H1 (cell line): ENCODE measurements at places on chromosomes 5 and 9.

- no peak for DNase-seq
Observed at GRCh38 chr5:125485771-125486170, 739.3 kb upstream of the ZNF608 start.

DNA sequence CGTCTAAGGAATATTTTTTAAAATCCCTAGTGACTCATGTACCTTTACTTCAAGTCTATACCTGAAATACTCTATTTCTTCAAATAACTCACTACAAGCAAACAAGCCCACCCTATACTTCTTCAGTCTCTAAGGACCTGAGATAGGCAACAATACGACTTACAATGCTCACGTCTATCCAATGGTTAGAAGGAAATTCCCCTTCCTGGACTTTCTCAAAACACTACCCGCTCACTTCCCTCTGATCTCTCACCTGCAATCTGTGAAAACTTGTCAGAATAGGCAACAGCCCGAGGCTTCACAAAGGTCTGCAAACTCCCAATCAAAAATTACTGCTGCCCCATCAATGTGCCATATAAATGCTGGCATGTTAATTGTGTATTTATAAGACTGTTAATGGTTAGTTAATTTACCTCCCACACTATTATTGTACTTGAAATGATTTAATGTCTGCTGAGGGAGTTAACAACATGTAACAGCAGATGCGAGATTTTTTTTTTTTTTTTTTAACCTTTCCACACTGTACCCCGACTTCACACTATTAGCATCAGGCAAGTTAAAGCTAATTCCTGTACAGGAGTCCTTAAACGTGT, 27.3 kb downstream of the MAPKAP1 start:
- DNase-seq: no peak

DNA sequence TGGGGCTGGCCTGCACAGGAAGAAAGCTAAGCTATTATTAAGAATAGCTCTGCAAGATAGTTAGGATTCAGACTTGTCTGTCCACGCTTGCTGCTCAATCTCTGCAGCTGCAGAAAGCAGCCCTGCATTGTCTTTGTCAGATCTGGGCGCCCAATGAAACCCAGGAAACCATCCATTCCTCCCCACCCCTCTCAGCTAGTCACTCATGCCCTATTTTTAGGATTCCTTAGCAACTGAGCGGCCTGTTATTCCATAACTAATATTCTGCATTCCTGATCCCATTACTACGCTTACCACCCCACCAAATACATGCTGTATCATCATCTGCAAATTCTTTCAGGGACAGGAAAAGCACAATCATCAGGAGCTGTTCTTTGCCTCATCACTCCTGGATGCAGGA, 52.9 kb upstream of the APC start:
- no peak for DNase-seq

- no peak for DNase-seq
Observed at GRCh38 chr5:157471709-157472108, 11.7 kb downstream of the NIPAL4 start.

DNA sequence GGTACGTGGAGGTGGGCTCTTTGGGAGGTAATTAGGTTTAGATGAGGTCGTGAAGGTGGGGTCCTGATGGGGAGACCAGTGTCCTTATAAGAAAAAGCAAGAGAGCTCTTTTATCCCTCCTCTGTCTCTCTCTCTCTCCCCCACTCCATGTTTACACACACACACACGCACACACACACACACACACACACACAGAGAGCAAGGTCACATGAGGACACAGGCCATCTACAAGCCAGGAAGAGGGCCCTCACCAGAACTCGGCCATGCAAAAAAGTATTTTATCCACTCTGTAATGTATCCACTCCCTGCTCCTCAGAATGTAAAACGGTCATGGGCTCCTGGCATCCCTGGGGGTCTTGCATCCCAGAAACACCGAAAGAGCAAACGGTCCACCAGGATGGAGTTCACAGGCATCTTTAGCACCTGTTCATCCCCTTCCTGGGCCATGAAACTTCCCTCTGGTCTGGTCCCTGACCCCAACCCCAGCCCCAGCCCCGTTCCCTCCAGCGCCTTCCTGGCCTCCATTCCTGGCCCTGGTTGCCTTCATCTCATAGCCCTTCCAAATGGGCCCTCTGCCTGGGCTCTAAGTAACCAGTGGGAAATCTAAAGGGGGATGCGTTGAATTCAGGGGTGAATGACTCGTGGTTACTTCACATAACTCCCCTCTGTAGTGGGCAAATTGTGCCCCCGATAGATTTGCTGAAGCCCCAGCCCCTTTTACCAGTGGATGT, 88.8 kb downstream of the NSUN2 start:
- DNase-seq: no peak

GRCh38 chr9:107827304-107827703, 337.7 kb upstream of the KLF4 start:
- no peak for DNase-seq

DNA sequence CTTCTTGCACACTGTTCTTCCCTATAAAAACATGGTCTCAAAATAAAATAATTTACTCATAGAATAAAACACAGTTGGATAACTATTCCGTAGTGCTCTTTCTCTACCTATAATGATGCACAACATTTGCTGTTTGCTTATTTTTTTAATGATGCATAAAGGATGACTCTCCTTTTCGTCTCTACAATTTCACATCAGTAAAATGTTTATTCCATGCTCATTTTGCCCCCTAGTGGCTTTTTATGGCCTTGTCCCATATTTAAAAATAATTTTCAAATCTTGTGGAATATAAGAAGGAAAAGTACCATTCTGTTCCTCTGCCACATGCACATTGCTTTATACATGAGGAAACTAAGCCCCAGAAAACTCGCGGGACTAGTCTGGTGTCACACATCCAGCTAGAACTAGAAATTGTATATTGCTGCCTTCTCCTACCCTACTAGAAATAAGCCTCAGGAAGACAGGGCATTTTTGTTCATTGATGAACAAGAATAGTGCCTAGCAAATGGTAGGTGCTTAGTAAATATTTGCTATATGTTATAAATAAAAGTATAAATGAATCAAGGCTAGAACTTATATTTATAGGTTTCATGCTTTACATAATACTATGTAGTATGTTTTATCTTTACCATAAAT, 12.7 kb downstream of the KCTD16 start:
- DNase-seq: no peak

DNA sequence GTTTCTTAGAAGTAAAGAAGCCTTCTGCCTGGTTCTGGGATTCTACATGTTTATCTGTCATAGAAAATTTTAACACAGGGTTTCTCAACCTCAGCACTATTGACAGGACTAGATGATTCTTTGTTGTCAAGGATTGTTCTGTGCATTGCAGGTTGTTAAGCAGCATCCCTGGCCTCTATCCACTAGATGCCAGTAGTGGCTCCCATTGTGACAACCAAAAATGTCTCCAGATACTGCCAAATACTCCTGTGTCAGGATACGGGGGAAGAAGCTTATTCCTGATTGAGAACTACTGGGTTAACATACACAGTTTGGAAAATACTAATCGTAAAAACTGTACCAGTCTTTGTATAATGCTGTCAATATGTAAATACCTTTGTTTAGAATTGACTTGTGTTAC, 167.1 kb downstream of the NIPBL start:
- DNase-seq: no peak

DNA sequence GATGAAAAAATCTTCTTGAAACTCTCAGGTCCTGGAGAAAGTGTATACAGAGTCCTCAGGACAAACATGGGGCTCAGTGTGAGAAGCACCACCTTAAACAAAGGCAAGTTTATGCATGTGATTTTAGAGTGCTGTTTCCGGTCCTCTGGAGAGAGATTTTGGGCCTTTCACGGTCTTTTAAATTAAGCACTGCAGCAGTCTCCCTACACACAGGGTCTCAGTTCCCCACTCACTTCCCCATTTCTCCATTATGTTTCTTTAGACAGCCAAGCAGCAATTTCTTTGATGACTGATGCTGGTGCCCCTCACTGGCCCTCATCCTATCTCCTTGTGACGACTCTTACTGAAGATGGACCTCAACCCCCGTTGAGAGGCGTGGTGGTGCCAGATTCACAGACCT, 220.2 kb upstream of the CLINT1 start:
- no peak for DNase-seq

- DNase-seq: no peak
Observed at GRCh38 chr9:94277885-94278536, 18.9 kb downstream of the ZNF169 start.

- no peak for DNase-seq
Observed at GRCh38 chr9:136949239-136949816, 2.7 kb upstream of the LCN12 start.

- no peak for DNase-seq
Observed at GRCh38 chr9:98341157-98342097, 86.0 kb upstream of the TBC1D2 start.

DNA sequence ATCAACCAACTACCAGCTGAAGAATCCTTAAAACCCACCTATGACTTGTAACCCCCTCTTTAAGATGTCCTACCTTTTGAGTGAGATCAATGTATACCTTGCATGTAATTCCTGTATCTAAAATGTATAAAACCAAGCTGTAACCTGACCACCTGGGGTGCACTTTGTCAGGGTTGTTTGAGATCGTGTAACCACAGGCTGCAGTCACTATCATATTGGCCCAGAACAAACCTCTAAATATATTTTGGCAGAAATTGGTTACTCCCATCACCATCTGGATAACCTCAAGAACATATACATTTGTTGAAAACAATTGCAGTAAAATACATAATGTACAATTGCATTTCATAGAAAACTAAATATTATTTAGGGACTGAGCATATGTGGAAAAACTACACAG, 8.4 kb downstream of the CARNMT1 start:
- DNase-seq: no peak

DNA sequence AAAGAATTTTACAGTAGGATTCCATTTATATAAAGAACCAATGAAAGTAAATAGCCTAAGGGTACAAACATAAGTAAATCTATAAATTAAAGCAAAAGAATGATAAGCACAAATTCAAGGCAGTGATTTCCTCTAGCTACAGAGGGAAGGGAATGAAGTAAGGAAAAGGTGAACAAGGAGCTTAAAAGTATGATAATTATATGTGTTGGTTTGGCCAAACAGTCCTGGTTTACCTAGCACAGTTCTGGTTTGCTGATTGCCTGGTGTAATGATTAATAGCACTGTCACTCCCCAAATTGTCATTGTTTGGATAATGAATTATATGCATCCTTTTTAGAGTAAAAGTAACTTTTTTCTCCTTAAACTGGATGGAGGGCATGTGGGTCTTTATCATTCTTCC, 15.0 kb upstream of the TMEM161B start:
- DNase-seq: no peak

GRCh38 chr9:108844391-108844790, 11.4 kb downstream of the ACTL7B start:
- no peak for DNase-seq

DNA sequence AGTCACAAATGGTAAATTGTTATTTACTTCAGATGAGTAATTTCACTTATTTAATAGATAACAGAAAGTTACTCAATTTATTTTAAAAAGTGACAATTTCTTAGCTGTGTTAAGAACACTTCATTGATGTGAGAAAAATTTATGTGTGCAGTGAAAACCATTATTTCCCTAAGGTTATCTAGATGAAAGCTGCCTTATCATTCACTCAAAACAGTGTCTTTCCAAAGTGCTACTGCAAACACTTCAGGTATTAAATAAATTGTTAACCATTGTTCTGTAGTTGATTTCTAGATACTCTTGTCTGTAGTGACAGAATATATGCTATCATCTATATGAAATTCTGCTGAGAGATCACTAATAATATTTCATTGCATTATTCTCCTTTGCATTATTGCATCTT, 33.5 kb upstream of the PRDM9 start:
- DNase-seq: no peak

GRCh38 chr9:24487250-24487861, 58.3 kb downstream of the IZUMO3 start:
- no peak for DNase-seq

- DNase-seq: no peak
Observed at GRCh38 chr9:68797116-68797515, 92.1 kb downstream of the PIP5K1B start.

- no peak for DNase-seq
Observed at GRCh38 chr5:172860520-172861443, 26.7 kb downstream of the ERGIC1 start.

DNA sequence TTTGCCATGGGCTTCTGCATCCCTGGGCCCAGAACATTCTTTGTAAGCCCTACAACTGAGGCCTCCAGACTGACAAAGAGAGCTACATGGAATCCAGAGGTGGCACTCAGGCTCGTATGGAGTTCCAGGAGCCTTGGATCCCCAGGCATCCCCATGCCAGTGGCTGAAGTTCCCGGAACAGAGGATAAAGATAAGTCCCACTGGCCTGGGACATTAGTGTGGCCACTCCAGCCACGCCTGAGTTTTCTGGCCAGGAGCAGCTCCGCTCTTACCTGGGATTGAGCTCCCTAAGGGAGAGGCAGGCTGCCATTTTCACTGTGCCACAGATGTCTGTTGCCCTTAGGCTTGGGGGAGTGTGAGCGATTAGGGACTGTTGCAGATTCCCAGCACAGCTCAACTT, 656.3 kb upstream of the FAM174A start:
- DNase-seq: no peak

DNA sequence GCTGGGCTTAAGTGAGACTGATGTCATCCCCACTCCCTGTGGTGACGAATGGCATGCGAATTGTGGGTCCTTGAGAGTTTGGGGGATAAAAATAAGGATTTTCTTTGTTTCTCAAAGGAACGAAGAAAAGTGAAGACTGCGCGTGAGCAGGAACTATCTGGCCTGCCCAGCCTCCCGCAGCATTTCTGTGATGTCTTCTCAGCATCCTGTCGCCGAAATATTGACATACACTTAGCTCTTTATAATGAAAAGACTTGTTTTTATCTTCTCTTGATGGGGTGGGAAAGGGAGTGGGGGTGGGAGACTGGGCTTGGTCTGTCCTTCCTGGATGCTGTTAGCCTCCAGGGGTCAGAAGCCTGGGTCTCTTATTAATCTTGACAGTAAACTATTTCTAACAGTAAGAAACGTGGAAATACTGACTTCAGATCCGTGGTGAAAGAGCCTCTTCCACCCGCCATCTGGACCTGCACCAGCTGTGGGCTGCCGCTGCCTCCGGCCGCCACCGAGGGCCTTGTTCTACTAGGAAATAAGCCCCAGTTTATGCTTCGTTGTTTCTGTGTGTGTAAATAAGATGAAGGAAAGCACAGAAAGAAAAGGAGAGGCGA, 239.6 kb downstream of the FANCC start:
- DNase-seq: no peak
